ENCODE measurements at places on chromosomes 16 and 17.

- no peak for DNase-seq
Measured at GRCh38 chr17:74558882-74559519, 8.3 kb downstream of the CD300H start.

- no peak for DNase-seq
Measured at GRCh38 chr16:3513892-3514583, 13.2 kb downstream of the CLUAP1 start.

GRCh38 chr16:29141586-29142324, 156.9 kb downstream of the LAT start:
- no peak for DNase-seq

- no peak for DNase-seq
Measured at GRCh38 chr17:66351033-66351432, 48.6 kb downstream of the PRKCA start.

GRCh38 chr17:7611635-7612293, 2.9 kb downstream of the FXR2 start:
- no peak for DNase-seq

DNA sequence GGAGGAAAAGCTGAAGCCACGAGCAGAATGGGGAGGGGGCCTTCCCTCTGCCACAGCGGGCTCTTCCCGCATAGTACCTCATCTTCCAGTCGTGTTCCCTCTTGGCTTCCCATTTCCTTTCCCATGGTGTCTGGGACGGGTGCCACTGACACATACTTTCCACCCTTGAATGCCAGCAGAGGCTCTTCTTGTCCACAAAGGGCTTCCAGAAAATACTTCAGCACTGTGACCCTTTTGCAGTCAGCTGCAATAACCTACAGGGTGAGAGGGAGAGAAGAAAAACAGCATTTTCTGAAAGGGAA, 30.7 kb downstream of the HIC1 start:
- DNase-seq: no peak

DNA sequence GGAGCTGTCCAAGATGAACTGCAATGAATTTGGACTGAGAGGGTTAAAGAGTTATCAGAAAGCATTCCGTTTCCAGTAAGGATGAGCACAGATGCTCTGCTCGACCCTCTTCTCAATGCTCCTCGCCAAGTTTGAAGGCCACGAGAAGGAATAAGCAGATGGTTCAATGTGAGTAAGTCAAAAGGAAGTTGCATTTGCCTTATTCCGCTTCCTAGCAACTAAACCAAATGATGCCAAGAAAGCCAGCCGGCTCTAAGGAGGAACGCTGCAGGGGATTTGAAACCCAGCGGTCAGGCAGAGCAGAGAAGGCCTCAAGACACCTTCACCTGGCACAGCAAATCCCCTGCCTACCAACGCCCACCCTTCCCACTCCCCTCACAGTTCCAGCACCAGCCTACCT, 52.1 kb upstream of the CNEP1R1 start:
- no peak for DNase-seq

DNA sequence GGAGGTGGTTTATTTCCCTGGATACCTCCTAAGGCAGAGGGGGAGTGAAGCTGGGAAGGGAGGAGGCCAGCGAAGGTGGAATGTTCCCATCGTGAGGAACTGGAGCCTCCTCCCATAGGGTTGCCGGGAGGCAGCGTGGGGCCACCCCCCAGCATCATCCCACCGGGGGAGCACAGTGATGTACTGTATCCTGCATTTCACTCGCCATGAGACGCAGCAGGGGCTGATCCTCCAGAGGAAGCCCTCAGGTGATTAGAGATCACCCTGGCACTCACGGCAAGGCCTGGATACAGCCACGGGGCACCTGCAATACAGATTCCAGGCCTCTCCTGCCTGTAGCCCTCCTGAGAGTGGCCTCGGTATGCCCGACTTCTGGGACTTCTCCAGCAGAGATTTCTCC, 25.5 kb upstream of the BEAN1 start:
- no peak for DNase-seq

DNA sequence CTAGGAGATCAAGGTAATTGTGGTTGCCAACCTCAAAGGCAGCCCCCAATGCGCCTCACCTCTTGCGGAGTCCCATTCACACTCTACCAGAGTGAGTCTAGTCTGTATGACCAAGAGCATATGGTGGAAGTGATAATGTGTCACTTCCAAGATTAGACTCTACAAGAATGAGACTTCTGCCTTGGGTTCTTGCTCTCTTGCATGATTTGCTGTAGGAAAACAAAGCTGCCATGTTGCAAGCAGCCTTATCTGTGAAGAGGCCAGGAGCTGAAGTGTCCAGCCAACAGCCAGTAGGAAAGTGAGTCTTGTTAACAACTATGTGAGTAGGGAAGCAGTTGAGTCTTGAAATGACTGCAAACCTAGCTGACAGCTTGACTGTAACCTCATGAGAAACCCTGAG, 3.4 kb downstream of the TERF2 start:
- DNase-seq: no peak

GRCh38 chr16:29993191-29993902, 2.1 kb downstream of the HIRIP3 start:
- no peak for DNase-seq

DNA sequence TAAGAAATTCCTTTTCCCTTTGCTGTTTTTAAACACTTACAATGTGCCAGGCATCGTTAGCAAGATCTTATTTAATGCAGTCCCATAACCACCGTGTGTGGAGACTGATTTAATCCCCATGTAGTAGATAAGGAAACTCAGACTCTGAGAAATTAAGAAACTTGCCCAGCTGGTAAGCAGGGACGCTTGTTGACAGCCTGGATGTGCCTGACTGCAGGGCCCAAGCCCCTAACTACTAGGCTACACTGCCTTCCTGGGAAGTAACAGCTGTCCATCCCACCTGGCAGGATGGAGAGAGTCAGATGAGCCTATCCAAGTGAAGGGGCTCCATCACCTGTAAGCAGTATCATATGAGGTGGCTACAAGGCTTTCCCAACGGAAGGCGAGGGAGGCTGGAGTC, 23.1 kb downstream of the CDK5RAP3 start:
- no peak for DNase-seq

All from HCT116 (cell line).